ENCODE measurements at places on chromosomes 1 and 21.

- DNase-seq, result no peak
These were observed 139.5 kb upstream of the SAMSN1 start for GRCh38 chr21:14685568-14685967.

GRCh38 chr1:183884526-183884925, 79.6 kb downstream of the RGL1 start:
- no peak for DNase-seq

- no peak for DNase-seq
These were observed 1.5 kb upstream of the SPATC1L start for GRCh38 chr21:46185716-46186115.

DNA sequence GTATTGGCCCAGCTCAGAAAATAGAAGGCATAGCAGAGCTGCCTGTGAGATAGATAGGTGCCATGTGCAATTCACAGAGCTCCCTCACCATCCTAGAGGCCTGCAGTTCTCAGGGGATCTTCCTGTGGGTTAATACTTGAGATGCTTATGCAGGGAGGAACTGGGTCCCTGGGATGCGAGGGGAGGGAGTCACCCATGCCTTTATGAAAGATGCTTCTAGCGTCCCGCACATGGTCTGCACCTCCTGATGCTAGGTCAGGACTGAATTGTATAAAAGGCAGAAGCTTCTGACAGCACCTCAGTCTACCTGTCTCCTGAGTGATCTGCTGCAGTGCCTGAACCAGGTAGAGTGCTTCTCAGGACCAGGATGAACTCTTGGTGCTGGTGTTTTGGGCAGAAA, at the start of gene LCE5A:
TSS of gene LCE5A (plus strand) at position 301 of the 400 bp plus-strand sequence. CDS start 732 bp downstream, outside the sequence.
- DNase-seq, result no peak

DNA sequence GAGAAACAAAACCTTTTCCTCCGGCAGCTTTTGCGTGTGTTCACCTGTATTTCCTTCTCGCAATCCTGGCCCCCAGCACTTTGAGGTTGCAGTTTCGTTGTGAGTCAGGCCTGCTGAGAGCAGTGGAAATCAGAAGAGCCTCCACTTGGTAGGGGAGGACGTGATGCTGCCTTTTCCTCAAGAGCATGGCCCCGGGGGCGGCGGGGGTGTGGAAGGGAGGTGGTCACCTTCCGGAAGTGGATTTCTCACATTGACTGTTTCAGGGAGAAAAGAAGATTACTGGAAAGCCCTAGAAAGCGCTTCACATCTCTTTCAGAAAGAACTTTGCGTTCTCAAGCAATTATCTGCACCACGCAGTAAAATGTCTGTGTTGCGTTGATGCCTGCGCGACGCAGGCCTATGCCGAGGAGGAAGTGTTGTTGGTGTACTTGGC, 12.2 kb upstream of the IL10 start:
- DNase-seq, result no peak

- DNase-seq, result no peak
These were observed 113.8 kb downstream of the UBR4 start for GRCh38 chr1:19096036-19096833.

DNA sequence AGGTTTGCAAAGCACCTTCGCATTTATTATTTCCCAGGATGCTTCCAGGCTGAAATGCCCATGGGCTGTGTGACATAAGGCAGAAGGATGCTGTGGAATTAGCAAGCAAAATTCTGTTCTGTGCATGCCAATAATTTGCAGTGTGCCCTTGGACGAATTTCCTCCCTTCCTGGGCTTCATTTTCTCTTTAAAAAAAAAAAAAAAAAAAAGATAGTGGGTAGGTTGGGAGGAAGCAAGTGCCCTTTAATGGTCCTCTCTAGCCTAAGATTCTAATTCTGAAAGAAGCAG, 2.5 kb upstream of the ID3 start:
- no peak for DNase-seq

DNA sequence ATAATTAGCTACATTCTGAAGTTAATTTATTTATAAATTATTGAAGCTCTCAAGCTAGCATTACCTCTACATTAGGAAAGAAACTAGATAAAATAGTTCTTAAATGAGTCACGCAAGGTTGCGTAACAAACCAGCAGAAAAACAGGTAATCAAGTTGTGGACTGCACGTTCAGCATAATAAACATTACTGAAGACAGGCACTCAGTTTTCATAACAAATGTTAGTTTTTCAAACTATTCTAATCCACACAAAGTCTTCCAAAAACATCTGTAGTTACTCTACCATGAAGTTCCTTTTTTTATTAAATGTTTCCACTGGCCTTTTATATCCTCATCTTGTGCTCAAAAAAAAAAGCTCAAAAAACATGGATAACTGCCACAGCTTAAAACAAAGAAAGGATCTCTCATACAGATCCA, 1.3 kb downstream of the TOR1AIP2 start:
- no peak for DNase-seq

GRCh38 chr1:160227034-160227433, 21.9 kb downstream of the PEA15 start:
- DNase-seq, result no peak

DNA sequence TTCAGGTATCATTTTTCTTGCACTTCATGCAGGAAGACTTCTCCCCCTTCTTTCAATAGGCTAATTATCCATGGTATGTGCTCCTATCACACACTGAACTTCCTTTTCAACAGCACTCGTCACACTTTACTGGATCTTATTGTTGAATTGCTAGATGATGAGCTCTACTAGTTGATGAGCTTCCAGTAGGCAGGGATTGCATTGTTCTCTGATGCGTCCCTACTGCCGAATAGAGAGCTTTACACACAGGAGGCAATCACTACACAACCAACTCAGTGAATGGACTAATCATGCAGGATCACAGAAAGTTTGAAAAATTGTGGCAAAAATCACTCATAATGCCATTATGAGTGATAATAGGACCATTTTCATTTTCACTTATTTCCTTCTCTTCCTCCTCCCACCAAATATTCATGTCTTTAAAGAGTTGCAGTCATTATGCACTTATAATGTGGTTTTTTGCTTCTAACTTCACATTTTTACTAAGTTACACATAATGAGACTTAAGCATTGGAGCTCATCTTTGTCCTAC, 128.1 kb upstream of the ZNF648 start:
- no peak for DNase-seq

- DNase-seq, result no peak
These were observed 121.9 kb upstream of the TSPAN2 start for GRCh38 chr1:115211071-115211745.

- no peak for DNase-seq
These were observed 5.6 kb downstream of the CTSS start for GRCh38 chr1:150760013-150760412.

GRCh38 chr21:42203936-42204335, 15.0 kb upstream of the ABCG1 start:
- no peak for DNase-seq

DNA sequence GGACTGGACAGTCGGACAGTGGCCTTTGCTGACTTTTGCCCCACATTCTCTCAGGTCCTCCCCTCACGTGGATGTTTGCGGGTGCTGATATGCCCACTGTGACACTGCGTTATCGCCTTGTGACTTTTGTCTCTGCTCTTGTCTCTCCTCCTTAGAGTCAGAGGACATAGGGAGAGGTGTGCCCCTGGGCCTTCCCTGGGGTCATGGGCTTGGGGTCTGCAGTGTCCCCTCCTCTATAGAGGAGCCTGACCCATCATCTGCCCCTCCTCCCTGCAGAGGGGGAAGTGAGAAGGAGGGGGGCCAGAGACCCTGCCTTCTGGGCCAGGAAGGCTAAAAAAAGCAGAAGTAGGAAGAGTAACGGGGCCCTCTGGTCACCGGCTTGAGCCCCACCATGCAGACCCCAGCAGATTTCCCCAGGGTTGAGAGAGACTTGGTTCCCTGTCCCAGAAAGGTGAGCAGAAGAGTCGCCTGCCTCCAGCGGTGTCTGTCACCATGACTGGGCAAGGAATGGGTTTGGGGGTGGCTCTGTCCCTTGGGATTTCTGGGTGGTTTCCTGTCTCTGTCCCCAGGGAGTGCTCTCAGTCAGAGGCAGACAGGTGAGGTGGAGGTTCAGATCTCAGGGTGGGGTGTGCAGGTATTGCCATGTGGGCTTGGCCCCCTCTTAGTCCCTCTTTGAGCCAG, 13.3 kb downstream of the RPS6KA1 start:
- DNase-seq, result no peak

DNA sequence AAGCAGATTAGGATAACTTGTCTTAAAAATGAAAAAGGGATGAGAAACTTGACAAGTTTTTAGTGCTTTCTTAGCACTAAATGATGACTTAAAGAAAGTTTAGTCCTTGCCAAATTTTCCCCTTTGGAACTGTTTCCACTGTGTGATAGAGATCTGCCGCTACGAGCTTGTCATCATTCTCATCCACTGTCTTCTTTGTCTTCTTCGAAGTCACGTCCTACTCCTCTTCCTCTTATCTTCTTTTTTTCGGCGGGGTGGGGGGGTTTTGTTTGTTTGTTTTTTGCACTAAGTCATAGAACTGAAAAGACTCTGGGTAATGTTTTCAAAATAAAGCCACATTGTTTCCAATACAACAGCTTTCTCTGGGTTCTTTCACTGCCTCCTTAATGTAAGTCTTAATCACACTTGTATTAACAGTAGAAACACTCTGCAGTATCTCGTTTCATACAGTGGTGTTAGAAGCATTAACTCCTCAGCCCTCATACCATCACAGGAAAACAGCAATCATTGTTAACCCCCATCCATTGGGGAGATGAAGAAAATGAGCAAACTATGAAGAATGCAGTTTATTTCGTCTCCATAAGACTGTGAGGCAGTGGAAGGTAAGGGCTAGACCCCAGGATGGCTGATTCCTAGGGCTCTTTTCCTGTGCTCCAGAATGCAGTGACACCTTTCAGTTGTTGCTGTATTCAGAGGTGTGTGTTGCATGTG, 81.8 kb downstream of the OLFML2B start:
- DNase-seq, result no peak

GRCh38 chr1:38474738-38475623, 384.6 kb downstream of the RRAGC start:
- DNase-seq, result no peak

- no peak for DNase-seq
These were observed 58.6 kb upstream of the GJB5 start for GRCh38 chr1:34696230-34696629.

- no peak for DNase-seq
These were observed 71.0 kb downstream of the EBNA1BP2 start for GRCh38 chr1:43101061-43101460.

GRCh38 chr1:68347415-68347814, 102.3 kb downstream of the RPE65 start:
- DNase-seq, result no peak

GRCh38 chr1:69985901-69986439, 219.4 kb downstream of the LRRC40 start:
- DNase-seq, result no peak

GRCh38 chr21:37675202-37675801, 241.0 kb downstream of the KCNJ6 start:
- peak; percentile 38 for DNase-seq

DNA sequence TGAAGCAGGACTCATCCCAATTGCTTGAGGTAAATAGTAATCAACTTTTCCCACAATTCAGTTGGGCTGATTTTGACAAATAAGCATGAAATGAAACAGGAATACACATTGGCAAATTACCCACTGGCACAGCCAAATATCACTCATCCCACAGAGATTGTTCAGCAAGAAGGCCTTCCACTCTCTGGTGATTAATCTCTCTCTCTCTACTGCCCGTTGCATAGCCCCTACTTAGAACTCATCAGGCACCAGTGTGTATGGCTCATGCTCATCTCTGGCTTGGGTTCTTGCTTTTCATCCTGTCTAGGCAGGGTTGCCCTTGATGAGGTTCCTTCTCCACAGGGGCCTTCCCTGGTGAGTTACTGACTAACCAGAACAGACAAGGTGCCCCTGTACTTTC, 1.1 kb downstream of the BSDC1 start:
- DNase-seq, result no peak

DNA sequence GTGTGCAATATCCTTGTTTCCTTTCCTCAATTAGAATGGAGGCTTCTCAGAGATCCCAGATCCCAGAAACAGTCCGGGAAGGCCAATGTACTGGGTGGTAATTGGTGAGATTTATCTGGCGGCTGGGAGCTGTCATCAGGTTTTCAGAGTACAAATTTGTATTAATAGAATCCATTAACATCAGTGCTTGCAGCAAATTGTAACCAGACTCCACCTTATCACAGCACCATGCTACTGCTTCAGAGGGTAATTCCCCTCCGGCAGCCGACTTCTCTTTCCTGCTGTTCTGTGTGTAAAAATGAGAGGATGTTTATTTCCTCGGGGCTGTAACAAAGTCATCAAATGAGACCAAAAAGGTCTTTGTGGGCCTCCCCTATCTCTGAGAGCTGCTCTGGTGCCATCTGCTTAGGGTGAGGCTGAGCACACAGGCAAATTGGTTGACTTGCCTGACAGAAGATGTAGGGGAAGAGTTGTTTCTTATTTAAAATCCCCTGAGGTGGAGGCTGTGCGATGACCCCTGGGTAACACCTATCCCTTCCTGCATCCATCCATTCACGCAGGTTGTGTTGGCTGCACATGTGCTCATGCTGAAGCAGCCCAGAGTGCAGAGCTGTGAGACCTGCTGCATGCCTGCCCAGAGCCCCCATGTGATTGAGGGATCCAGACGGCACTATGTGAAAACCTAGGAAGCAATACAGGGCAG, 19.2 kb downstream of the NFASC start:
- DNase-seq, result peak; percentile 83
